Ovary (tissue), 10 donors: ENCODE measurements at places on chromosomes 4 and X. TPM values are rescaled to one million over a fixed set of nuclear protein-coding genes. Genes with fewer than 3 reads are reported as not detected.

- no peak for DNase-seq
Observed at GRCh38 chr4:38311495-38312126, 351.4 kb downstream of the PTTG2 start.

DNA sequence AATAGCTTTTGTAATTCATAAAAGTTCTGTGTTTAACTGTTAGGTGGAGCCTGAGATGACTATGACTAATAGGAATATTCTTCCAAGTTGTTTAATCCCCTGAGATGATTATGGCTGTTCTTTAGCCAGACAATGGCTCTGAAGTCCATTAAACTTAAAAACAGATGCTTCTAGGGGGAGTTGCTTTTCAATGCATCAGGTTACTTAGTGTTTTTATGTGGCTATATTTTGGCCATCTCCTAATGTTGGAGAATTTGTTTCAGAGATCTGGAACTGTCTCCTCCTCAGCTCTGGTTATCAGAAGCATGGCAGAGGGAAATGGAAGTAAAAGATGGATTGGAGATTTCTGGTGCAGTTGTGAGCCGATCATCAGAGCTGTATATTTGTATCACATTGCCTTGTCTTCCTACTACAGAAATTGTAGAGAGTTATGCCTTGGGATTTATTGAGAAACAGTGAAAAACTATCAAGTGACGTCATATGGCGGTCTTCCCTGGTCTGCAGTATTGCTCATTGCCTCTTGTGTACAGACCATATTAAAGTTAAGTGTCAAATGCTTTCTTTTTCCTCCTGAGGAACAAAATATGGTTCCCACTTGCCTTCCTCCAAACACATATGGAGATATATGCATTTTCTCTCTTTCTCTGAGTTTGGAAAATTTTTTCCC, 29.8 kb downstream of the SGMS2 start:
- DNase-seq, result no peak

- DNase-seq, result no peak
Observed at GRCh38 chrX:77436271-77436670, 10.9 kb upstream of the FGF16 start.

Gene KANTR
- polyA plus RNA-seq, result 8.4 TPM

DNA sequence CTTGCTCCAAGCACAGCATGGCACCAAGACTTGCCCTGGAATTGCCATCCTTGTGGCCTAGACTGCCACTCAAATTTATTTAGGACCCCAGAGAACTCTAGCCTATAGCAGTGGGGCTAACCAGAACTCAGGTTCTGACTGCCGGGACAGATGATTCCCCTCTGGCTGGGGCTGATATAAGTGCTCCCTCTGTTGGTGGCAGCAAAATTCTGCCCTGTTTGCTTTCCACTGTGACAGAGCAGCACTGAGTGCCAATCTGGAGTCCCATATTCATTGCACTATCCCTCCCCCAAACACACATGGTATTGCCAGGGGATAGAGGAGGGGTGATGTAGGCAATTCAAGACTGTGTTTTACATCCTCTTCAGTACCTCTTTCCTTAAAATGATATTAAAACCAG, 1081.9 kb downstream of the FAT4 start:
- no peak for DNase-seq

Gene BCLAF3
- polyA plus RNA-seq, result 6.3 TPM

GRCh38 chr4:95066050-95066449, 308.3 kb downstream of the BMPR1B start:
- DNase-seq, result no peak

- no peak for DNase-seq
Observed at GRCh38 chr4:68878048-68878447, 62.3 kb downstream of the UGT2B10 start.

GRCh38 chr4:122577808-122578781, 42.8 kb downstream of the IL21 start:
- DNase-seq, result no peak

DNA sequence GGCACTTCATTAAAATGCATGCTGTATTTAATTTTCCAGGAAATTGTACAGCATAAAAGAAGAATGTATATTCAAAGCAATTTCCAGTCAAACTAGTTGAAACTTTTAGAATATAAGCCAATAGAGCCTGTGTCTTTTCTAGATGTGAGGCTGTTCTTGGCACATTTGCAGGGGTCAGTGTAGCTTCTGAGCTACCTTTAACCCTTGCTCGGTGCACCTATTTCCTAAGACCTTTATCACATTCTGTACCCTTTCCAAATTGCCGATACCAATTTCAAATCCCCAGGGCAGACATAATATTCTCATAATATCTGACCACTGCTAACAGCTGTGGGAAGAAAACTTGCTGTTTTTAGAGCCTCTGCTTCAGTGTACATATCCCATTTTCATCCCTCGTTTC, 43.2 kb downstream of the DCAF8L2 start:
- DNase-seq, result no peak

DNA sequence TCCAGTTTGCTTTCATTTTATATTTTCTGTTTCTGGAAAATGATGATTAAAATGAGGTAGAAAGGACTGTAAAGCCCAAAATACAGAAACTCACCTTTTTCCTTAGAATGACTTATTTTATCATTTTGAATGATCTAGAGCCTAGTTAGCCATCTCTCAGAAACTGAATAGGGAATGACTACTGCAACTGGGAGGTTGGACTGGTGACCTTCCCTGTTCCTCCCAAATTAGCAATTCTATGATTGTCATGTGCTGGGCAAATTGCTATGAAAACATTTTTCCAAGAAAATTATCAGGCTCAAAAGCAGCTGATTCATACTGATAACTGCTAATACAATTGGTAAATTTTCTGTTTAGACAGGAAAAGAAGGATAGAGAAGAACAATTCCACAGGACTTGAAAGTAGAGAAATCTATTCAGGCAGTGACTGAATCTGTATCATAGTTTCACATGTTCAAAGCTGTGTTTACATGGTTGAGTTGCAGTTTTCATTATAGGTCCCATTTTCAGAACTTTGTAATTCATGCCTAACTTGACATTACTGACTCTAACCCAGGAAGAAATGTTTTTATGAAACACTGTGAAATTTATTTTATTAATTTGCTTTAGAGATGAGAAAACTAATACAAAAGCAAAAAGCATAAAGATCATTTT, 43.4 kb upstream of the SEC24B start:
- no peak for DNase-seq

- DNase-seq, result no peak
Observed at GRCh38 chr4:168361365-168362024, 42.9 kb upstream of the DDX60 start.

DNA sequence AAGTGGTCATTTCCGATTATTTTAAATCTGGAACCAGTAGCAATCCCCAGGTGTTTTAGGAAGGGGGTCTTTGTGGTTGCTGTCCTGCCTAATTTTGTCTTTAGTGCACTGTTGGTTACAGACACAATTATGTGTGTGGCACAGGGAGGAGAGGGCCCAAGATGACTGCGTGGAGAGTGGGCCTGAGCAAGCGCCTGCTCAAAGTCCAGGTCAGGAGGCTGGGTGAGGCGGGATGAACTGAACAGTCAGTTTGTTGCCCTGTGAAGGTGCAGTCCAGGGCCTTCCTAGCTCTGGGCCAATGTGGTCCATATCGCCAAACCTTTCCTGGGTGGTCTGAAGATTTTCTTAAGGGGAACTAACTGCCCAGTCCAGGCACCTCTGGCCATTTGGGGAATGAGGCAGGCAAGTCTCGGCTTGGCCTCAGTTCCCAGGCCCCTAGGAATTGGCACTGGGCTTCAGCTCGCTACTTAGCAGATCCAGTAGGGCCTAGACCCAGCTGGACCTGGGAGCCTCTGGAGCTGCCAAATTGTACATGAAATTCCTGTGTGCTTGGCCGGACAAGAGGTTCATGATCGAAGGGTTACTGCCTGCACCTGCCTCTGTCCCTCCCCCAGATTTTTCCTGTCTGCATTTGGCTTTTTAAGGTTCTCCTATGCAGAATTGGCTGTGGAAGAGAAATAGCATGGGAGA, 47.6 kb downstream of the ANAPC4 start:
- DNase-seq, result no peak

GRCh38 chrX:56385336-56385735, 153.2 kb downstream of the KLF8 start:
- no peak for DNase-seq

DNA sequence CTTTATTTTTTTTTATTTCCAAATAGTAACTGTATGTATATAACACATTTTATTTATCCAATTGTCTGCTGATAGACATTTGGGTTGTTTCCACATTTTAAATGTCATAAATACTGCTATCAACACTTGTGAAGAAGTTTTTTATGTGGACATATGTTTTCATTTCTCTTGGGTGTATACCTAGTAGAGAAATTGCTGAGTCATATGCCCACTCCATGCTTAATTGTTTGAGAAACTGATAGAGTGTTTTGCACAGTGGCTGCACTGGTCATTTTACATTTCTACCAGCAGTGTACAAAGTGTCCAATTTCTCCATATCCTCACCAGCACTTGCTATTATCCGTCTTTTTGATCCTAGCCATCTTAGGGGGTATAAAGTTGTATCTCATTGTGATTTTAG, 567.8 kb downstream of the GBA3 start:
- DNase-seq, result no peak

GRCh38 chr4:123299212-123299691, 97.3 kb upstream of the SPRY1 start:
- no peak for DNase-seq

DNA sequence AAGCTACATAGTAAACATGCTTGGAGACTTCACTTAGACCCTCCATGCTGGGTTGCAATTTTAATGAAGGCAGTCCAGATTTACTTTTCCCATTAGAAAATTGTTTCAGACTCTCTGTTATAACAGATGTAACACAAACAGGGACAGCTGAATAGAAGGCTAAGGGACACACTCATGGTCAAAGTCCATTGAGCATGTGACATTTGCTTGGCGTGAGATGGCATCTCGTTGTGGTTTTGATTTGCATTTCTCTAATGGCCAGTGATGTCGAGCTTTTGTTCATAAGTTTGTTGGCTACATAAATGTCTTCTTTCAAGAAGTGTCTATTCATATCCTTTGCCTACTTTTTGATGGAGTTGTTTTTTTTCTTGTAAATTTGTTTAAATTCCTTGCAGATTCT, 358.2 kb upstream of the CLNK start:
- no peak for DNase-seq

DNA sequence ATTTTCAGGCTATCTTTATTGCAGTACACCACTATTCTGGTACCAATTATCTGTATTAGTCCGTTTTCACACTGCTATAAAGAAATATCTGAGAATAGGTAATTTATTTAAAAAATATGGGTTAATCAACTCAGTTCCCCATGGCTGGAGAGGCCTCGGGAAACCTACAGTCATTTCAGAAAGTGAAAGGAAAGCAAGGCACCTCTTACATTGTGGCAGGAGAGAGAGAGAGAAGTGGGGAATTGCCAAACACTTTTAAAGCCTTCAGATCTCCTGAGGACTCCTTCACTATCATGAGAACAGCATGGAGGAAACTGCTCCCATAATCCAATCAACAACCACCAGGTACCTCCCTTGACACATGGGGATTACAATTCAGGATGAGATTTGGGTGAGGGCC, 54.7 kb downstream of the AMER1 start:
- DNase-seq, result no peak

Gene TMPRSS11A
- polyA plus RNA-seq, result not detected

Gene PI4K2B
- 4.7 TPM for polyA plus RNA-seq

DNA sequence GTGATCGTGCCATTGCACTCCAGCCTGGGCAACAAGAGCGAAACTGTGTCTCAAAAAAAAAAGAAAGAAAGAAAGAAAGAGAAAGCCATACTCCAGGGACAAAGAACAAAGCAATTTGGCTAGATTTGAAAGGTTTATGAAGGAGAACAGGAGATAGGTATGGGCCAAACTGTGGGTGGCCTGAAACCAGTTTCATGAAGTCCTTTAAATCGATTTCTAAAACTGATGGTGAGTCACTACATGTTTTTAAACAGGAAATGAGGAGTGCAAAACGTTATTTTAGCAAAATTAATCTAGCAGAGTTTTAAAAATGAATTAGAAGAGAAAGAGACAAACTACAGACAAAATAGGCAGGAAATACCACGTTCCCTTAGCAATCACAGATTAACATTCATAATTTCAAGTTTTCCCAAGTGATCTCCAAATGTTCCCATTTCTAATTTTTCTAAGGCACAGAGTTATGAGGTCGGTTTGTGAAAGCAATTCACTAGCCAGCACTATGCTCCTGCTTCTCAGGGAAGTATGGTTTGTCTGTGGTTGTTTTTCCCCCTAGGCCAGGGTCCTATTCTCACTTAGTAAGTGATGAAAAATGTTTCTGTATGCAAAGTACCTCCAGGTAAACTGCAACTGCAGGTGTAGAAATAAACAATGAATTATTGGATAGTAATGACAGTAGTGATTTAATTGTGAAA, 190.6 kb downstream of the PPP3CA start:
- DNase-seq, result no peak

DNA sequence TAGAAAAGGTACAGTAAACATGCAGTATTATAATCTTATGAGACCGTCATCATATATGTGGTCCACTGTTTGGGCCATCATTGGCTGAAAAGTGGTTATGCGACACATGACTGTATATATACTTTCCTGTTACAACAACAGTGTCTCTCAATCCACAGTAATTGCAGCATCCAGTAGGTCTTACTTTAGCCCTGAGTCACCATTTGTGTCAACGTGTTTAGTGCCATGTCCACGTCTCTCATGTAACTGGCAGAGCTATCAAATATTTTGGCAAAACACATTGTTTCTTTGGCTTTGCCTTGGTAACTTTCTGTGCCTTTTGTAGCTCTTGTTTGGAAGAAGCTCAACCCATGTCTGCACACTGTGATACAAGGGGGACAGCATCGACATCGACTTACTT, 73.8 kb downstream of the CD38 start:
- no peak for DNase-seq

- no peak for DNase-seq
Observed at GRCh38 chrX:122835886-122836285, 348.2 kb upstream of the GRIA3 start.

DNA sequence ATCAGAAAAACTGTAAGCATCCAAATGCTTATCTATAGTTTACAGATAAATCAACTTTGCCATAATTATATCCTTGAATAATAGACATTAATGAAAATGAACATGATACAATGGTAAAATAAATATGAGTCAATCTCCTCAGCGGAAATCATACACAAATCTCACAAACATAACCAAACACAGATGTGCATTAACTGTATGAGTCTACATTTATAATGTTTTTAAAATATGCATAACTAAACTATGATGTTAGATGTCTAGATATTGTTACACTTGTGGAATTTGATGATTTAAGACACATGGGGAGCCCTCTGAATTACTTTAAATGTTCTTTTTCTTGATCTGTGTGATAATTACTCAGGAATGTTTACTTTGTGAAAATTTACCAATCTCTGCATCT, 951.2 kb downstream of the TECRL start:
- DNase-seq, result no peak

GRCh38 chr4:172287117-172287516, 473.9 kb downstream of the GALNTL6 start:
- DNase-seq, result no peak

GRCh38 chr4:149980941-149981340, 97.3 kb upstream of the DCLK2 start:
- peak; percentile 42 for DNase-seq

Gene FAT4
- 3.8 TPM for polyA plus RNA-seq

- DNase-seq, result no peak
Observed at GRCh38 chr4:146633471-146633800, 5.3 kb upstream of the POU4F2 start.

- DNase-seq, result no peak
Observed at GRCh38 chrX:139196890-139197289, 333.6 kb upstream of the F9 start.

Gene MAPK10
- polyA plus RNA-seq, result 27.6 TPM

- peak; percentile 87 for DNase-seq
Observed at GRCh38 chr4:99324979-99325378, 3.8 kb upstream of the ADH1B start.

GRCh38 chr4:182268966-182269365, 25.8 kb downstream of the TENM3 start:
- DNase-seq, result no peak

Gene SPANXN4
- not detected for polyA plus RNA-seq

Gene MAGEB10
- not detected for polyA plus RNA-seq
